D341Med (cell line): ENCODE measurements at places on chromosomes 16 and 17.

DNA sequence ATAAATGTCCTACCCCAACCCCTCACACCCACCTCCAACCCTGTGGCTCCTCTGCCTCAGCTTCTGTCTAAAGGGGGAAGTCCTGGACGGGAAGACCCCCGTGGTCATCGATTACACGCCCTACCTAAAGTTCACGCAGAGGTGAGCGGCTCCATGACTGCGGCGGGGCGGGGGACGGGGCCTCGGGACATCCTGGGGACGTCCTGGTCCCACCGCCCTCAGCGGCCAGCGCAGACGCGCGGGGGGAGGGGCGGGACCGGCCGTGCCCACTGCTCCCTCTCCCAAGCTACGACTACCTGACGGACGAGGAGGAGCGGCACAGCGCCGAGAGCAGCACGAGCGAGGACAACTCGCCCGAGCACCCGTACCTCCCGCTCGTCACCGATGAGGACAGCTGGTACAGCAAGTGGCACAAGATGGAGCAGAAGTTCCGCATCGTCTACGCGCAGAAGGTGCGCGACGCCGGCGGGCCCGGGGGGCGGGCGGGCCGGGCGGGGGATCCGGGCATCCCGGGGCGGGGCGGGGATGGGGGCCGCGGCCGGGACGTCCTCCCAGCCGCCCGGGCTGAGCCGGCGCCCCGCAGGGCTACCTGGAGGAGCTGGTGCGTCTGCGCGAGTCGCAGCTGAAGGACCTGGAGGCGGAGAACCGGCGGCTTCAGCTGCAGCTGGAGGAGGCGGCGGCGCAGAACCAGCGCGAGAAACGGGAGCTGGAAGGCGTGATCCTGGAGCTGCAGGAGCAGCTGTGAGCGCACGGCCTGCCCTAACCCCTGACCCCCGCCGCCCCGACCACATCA lies 6.7 kb downstream of the RUNDC3A start:
- peak; percentile 59 for DNase-seq

DNA sequence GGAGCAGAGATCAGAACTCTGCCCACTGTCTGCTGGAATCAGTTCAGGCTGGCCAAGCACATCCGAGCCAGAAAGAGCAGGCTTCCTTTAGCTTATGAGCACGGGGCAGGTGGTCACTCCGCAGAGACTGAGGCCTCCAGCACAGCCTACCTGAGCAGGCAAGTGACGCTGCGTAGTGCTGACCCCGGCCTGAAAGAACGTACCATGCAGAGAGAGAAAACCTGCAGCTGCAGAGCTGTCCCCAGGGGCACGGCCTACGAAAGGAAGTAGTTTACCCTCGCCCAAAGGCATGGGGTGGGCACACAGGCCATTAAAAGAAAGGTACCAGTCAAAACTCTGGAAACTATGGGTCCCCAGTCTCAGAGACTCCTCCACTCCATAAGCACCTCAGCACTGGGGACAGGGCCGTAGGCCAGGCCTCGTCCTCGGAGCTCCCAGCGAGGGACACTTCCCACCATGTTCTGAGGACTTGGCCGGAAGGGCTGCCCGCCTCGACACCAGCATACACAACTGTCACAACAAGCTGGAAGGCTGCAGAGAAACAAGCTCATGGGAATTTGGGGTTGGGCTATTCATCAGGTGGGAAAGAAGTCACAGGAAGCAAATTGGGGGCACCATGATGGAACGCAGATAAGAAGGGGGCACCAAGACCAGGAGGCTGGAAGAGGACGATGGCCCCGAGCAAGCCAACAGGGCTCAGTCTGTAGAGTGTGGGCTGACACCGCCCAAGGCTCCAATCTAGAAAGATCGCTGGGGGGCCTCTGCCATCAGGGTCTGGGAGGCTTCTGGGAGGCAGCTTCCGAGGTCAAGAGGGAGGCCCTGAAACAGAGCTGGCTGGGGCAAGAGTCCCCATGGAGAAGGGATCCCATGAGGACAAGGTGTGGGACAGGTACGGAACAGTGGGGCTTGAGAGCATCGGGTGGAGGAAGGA lies 21.2 kb downstream of the MEAK7 start:
- DNase-seq = no peak

DNA sequence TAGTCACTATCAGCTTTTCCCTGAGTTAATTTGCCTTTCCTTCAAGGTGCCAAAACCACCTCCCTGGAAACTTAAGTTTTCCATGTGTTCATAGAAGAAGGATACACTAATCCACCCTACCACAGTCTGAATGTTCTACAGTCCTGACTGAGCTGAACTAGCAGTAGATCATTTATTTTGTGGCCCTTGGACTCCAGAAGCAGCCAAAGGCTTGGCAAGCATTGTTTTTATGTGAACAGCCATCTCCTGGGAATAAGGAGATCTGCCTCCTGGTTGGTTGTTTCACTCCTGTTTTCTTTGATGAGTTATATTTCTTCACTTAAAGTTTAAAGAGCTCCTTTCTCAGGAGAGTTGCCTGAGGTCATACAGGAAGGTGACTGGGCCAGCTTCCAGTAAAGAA lies 634.6 kb upstream of the SOX9 start:
- DNase-seq = no peak

DNA sequence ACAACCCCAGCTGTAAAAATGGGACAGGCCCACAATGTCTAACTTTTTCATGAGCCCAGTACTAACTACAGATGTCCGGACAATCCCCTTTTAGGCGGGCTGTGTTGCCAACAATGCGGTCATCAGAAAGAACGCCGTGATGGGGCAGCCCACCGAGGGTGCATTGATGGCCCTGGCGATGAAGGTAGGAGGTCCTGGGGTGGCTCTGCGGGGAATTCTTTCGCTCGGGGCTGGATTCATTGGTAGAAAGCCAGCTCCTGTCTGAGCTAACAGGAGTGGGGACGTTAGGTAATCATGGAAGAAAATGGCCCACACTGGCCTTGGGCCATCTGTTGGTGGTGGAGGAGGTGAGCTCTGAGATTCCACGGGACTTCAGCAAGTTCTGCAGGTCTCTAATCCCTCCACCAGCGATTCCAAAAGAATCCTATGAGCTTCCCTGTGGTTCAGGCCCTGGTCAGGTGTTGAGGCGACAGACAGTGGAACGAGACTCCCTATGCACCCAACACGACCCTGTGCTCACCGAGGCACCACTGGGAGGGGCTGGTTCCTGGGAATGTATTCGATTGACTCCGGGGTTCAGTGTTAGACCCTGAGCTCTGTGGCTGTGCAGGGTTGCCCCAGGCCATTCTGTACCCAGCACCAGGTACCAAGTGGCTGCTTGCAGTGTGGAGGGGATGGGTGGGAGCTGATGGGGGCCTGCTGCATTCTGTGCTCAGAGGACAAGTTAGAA lies 61.9 kb downstream of the MEAK7 start:
- DNase-seq = no peak

GRCh38 chr17:63679214-63679613 lies 20.7 kb downstream of the LIMD2 start:
- DNase-seq = no peak

DNA sequence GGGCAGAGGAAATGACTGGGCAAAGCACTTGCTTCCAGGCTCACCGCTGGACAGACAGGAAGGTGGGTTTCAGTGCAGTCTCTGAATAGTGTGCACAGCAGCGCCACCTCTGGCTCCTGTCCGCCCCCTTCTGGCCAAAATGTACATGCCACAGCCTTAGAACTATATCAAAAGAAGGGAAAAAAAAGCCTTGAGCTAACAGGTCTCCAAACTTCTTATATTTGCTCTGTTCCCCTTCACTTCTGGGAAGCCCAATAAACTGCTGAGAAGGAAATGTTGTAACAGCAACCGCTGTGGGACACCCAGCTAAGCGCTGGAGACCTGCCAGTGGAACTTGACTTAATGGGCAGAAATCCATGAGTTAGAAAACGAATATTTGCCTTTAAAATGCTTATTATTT lies 17.5 kb downstream of the COG7 start:
- peak; percentile 78 for DNase-seq

GRCh38 chr17:34010534-34010933 lies 244.6 kb upstream of the CCL2 start:
- no peak for DNase-seq

DNA sequence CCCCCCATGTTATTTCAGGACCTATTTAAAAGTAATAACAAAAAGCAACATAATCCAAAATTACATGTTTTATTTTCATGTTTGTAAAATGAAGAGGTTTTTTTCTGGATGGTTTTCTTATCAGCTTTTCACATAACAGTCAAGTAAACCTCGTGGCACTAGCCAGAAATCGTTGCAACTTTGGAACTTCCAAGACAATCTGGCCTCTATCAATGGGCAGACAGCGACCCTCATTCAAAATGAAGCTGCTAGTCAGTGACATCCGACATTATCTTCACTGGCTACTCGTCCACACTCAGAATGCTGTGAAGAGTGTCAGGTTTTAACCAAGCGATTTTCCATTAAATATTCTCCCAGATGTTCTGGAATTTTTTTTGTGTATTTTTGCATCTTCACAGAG lies 22.7 kb downstream of the ZNF652 start:
- DNase-seq = no peak

GRCh38 chr16:77414752-77415231 lies 20.0 kb downstream of the ADAMTS18 start:
- DNase-seq = no peak

GRCh38 chr17:82350182-82351030 lies 8.6 kb upstream of the TEX19 start:
- no peak for DNase-seq

- no peak for DNase-seq
Observed at GRCh38 chr16:89176147-89176690, 4.7 kb downstream of the CDH15 start.

DNA sequence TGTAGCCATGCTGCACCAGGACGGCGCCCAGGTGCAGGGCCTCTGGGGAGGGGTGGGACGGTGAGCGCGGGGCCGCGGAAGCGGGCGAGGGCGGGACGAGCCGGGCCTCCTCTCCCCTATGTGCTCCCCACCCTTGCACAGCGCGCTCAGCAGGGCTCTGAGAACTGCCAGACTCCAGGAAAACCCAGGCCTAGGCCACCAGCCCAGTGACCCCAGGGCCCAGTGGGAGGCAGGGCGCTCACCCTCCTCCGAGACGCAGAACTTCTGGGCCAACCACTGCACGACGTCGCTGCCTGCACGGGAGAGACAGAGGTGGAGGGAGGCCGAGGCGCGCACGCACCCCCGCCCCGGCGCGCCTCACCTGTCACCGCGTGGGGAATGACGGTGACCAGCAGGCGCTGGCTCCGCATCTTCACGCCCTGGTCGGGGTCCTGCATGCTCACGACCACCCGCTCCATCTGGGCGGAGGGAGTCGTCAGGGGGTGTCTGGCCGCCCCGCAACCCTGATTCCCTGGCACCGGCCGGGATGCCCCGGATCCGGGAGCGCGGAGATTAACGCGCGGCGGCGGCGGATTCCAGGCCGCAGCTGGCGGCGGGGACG lies 603 bp downstream of the RGS11 start:
- no peak for DNase-seq

DNA sequence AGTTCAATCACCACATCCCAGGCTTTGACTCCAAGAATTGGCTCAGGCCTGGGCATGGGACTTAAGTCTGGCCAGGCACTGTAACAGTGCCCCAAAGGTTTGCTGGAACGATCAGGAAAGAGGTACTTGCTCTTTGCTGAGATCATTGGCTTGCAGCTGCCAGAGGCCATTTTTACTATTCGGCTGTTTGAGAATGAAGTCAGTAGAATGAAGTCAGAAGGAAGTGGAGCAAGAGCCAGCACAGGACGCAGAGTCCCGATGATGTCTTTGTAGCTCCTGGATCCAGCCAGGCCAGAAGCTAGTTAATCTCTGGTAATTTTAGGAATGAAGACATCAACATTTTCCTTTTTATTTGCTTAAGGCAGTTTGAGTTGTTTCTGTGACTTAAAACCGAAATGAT lies 195.5 kb downstream of the RAB11FIP4 start:
- no peak for DNase-seq

DNA sequence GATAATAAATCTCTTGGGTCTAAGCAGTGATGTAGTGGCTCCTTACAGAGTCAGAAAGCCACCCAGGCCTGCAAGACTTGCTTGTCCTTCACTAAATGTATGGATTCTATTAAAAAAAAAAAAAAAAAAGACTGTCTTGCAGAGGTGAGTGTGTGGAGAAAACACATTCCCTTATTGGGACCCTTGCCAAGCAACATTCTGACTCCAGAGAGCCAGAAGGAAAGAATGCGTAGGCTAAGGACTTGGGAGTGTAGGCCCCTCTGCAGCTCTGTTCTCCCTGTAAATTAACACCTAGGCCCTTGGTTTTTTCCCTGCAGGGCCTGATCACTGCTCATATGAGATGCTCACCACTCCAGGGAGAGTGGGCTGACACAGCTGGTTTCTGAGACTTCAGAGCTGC lies 17.8 kb downstream of the SCPEP1 start:
- DNase-seq = peak; percentile 9

GRCh38 chr17:47287639-47288038 lies 34.0 kb downstream of the ITGB3 start:
- DNase-seq = no peak

- DNase-seq = no peak
Observed at GRCh38 chr16:48139517-48139916, 16.3 kb downstream of the ABCC12 start.

DNA sequence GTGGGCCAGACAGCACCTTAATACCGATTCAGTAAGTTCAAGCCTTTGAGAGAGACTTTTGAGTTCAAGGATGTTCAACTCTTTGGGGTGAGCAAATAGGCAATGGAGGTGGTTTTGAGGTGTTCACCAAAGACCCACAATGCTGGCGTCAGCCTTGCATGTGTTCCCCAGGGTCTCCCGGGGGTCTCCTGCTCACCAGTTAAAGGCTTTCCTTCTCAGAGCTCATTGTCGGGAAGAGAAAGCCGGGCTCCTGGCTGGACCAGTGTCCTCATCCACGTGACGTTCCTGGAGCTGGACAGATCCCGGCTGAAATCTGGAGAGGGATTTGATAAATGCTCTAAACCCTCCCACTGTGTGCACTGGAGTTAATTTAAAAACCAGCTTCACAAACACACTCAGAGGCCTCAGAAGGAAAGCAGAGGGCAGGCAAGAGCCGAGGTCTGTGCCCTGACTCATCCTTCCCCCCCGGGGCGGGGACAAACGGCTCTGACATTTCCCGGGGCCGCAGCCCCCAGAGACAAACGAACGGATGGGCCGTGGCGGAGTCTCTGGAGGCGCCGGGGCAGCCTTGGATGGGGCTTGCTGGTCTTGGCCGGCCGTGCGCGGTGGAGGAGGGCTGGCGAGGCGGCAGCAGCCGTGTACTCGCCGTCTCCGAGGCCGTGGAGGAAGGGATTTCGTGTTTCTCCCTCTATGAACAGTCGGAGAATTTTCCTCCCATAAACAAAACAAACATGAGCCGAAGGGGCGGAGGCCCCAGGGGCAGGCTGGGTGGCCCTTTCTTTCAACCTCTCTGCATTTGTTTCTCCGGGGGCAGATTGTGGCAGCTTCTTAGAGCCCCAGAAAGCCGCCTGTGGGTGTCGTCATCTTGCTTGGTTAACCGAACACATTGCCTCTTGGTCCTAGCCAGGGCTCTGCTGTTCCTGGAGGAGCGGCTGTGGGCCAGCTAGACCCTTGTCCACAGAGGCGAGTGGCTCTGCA lies 94.2 kb downstream of the NTN1 start:
- no peak for DNase-seq
